ENCODE measurements at places on chromosomes 2 and 18.

GRCh38 chr2:26892922-26893524 is 45.1 kb downstream of the DPYSL5 start:
- DNase-seq: no peak

DNA sequence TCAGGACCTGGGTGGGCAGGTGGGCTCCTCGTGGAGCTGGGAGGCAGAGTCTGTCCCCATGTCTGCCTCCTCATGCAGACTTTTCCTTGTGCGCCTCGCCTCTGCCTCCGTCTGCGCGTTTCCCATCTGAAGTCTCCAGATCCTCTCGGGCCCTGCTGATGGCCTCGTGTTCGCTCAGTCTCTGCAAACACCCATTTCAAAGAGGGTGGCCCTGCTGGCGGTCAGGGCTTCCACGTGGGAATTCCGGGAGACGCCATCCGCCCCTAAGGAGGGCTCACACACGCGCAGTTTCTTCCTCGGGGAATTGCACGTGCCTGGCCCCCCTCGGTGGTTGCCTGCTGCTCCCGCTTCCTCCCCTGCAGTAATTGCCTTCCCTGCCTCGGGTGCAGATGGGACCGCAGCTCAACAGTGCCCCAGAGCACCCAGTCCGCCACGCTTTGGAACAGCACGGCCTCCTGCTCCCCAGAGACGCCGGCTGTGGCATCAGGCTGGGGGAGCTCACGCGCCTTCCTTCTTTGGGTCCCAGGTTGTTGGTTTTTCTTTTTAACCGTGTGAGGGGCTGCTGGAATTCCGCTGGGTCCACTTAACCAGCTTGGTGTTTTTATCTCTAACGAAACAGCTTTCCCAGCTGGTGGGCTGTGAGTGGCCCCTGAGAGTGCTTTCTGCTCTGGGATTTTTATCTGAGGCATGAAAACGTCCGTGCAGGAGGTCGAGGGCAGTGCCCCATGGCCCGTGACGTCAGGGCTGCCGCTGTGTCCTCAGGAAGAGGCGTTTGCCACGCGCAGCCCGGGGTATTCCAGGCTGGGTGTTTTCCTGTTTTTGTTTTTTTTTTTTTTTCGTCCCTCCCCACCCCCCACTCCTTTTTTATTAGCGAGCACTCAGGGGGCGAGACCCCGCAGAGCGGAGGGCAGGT is 16.1 kb downstream of the NFATC1 start:
- no peak for DNase-seq

GRCh38 chr18:69233465-69234054 is 167.1 kb upstream of the DOK6 start:
- no peak for DNase-seq

DNA sequence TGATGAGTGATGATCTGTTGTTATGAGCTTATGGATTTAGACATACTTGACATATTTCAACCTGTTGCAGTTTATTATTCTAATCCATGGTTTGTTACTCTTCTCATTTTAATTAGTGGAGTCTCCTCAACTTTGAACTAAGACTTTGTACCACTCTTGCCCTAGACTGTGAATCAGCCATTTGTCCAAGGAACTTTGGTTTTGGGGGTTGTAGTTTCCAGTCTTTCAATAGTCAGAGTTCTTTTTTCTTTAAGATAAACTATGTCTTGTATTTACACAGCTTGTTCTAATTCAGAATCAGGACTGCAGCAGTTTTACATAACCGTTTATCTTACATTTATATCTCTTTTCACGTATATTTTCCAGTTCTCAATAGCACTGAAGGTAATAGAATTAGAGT is 133.6 kb downstream of the GULP1 start:
- no peak for DNase-seq

GRCh38 chr2:65390134-65390533 is 42.3 kb downstream of the SPRED2 start:
- DNase-seq: no peak

- DNase-seq: peak; percentile 47
These were observed 683 bp downstream of the STK39 start for GRCh38 chr2:168246483-168247340.

DNA sequence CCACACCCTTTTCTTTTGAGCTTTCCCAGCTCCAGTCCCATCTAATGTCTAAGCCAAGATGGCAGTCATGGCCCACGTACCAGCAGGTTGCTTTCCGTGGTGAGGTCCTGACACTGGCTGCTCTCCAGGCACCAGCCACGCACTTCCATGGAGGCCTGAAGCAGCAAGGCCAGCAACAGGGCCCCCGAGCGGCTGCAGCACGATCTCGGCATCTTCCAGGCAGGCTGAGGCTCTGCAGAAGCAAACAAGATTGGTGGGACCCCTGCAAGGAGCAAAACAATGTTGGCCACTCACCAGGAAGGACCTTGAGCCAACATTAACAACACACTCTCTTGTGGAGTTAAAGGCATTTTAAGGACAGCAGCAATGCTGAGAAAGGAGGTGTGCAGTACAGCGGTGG is 3.8 kb downstream of the POMC start:
- DNase-seq: no peak

DNA sequence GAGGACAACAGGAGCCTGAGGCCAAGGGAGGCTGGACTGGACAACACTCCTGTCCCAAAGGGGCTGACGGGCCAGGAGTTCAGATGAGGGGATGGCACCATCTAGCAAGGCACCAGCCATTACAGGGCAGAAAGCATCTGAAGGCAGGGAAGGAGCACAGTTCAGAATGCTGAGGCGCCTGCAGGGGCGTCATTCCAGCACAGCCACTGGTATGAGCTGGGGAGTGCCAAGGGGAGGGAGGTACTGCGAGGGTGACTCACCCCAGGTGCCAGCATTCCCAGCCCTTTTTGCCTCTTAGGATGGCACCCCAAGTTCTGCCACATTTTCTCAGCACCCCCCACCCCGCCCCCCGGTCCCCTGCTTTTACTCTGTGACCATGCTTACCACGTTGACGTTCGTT is 129.8 kb upstream of the EPAS1 start:
- no peak for DNase-seq

- DNase-seq: no peak
These were observed 185.0 kb downstream of the LTBP1 start for GRCh38 chr2:33131749-33132148.

- DNase-seq: no peak
These were observed 24.6 kb downstream of the THAP4 start for GRCh38 chr2:241612156-241613016.

GRCh38 chr2:70942396-70943204 is 6.9 kb downstream of the ATP6V1B1 start:
- DNase-seq: no peak

- no peak for DNase-seq
These were observed 7.5 kb upstream of the YPEL5 start for GRCh38 chr2:30139131-30139870.

DNA sequence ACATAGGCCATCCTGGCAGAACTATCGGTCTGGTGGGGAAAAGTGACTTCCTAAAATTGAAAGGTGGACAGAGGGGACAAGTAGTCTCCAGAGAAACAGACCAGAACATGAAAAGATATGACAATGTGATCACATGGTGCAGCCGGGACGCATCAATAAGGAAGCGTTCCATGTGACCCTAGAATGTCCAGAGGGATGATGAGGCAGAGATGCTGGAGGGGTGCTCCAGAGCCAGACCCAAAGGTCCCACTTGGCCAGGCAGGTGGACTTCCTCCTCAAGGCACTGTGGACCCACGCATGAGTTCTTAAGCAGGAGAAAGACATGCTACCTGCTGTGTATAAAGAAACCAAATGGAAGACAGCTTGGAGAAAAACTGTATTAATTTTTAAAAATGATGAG is 50.2 kb downstream of the CDH2 start:
- no peak for DNase-seq

GRCh38 chr2:224398289-224398688 is 3.6 kb downstream of the FAM124B start:
- DNase-seq: no peak

DNA sequence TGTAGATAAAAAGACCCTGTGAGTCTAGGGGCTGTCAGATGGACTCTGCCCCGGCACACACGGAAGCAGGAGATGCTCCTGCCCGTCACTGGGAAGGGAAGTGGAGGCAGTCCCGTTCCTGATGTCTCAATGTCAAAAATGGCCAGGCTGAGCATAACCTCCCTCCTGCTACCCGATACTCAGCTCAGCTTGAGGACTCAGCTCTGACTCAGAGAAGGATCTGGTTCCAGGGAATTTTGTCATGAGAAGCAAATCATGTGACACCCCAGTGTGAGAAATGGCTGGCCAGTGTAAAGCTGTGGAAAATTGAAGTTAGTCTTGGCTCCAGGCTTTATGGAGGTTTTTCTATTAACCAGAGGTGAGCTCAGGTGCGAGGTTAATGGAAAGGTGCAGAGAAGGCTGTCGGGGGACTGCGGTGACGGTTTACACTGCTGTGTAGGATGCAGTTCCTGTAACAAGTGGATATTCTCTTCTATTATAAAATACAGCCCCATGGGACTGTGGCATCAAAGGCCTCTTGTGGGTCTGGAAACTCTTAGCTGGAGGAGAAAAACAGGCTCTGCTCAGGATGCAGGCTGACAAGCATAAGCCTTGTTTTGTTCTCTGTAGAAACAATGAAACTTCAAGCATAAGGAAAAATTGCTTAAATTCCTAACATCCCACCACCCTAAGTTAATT is 24.7 kb upstream of the AGAP1 start:
- DNase-seq: no peak

- DNase-seq: peak; percentile 97
These were observed at the start of gene COX5B for GRCh38 chr2:97645695-97646629. Gene COX5B, plus strand, starts transcription at chr2:97646062. Its CDS starts 25 bp downstream, at chr2:97646087.

DNA sequence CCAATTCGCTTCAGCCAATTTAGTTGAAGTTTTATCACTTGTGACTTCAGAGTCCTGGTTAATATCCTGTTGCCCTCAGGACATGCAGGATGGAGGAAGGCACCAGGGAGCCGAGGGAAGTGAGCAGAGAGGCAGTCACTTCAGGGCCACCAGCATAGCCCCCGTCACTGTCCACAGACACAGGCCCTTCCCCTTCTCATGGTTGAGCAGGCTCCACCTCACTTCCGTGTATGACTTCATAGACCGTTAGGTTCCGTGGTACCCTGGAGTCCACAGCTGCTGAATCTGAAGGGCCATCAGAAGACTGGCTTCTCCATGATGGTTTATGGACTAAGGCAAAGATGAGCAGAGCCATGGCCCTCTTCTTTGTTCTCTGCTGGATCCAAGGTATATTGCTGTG is at the start of gene C2orf92:
Gene C2orf92, plus strand, starts transcription at position 266 of the 400 bp plus-strand sequence. Its CDS starts 76 bp downstream, at position 342.
- DNase-seq: no peak

DNA sequence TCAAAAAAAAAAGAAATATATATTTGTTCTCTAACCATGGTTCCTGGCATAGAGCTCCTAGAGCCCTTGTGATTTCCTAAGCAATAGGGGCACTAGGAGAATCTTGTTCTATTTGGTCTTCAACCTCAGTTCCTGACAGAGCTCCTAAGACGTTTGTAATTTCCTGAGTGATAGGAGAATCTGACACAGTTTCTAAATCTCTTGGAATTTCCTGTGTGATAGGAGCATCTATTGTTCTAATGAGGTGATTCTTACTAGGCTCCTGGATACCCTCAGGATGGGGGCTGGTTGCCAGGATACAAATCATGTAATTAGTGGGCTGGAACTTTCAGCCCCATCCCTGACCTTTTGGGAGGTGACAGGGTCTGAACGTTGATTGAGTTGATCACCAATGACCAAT is 245.8 kb downstream of the ZEB2 start:
- no peak for DNase-seq

DNA sequence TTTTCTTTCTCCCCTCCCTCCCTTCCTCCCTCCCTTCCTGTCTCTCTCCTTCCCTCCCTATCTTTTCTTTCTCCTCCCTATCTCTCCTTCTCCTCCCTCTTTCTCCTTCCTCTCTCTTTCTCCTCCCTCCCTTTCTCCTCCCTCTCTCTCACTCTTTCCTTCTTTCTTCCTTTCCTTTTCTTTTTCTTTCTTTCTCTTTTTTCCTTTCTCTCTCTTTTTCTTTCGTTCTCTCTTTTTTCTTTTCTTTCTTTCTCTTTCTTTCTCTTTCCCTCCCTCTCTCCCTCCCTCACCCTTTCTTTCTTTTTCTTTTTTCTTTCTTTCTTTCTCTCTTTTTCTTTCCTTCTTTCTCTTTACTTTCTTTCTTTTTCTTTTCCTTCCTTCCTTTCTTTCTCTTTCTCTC is 169.7 kb upstream of the LINC00305 start:
- no peak for DNase-seq

DNA sequence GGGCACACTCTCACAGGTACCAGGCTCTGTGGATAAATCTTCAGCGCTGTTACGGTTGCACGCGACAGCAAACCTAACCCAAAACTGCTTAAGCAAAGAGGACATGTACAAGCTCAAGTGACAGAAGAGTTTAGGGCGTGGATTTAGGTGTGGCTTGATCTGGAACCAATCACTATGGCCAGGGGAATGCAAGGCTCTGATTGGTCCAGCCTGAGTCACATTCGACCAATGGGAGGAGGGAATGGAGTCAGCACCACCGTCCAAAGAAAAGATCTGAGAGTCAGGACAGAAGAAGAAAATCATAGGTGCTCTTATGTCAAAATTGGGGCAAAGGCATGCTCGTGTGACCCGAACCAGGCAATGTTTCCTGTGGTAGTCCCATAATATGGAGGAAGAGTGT is 139.0 kb downstream of the TRIM43 start:
- no peak for DNase-seq

DNA sequence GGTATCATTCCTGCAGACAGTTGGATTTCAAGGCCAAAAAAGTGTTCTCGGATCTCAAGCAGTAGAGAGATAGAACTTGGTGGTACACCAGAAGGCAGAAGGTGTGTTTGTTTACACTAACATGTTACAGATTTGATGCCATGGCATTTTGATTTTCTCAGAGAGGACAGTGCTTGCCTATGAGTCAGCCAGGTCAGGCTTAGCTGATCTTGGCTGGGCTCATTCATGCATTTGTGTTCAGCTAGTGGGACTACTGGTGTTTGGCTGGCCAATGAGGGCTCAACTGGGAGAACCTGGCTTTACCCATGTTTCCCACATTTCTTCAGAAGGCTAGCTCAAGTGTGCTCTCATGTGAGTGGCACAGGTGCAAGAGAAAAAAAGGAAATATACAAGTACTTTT is 162.0 kb downstream of the C1D start:
- DNase-seq: no peak

- DNase-seq: no peak
These were observed 441.6 kb downstream of the ERBB4 start for GRCh38 chr2:212097001-212097400.

GRCh38 chr2:23404426-23404825 is 19.4 kb downstream of the KLHL29 start:
- no peak for DNase-seq

GRCh38 chr2:8676921-8677645 is 4.8 kb upstream of the ID2 start:
- no peak for DNase-seq

GRCh38 chr18:32695534-32695933 is 77.3 kb downstream of the KLHL14 start:
- no peak for DNase-seq

DNA sequence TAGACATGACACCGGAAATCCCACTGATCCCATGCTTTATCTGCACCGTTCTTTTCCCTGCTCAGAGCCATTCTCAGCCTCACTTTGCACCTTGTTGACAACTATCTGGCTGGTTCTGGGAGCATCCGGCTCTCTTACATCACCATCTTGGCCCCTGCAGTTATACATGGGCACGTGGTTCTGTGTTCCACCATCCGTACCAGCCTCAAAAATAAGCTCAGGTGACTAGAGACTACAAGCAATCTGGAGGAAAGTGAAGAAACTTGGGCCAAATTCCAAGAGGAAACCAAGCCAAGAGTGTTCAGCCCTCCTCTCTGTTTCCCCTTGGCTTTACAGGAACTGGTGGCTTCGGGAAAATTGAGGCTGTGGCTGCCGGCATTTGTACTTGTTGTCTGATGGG is 244.6 kb upstream of the ACVR2A start:
- no peak for DNase-seq

Measured in stimulated activated CD8-positive, alpha-beta memory T cell treated with anti-CD3 and anti-CD28 coated beads, Interleukin-7, amount 100 ng/mL, for 1 hour (primary cell).